ENCODE measurements at places on chromosomes 2 and 18. TPM values are rescaled to one million over a fixed set of nuclear protein-coding genes. Genes with fewer than 3 reads are reported as not detected.

HOXD13 gene
- polyA plus RNA-seq: not detected

CLEC4F gene
- polyA plus RNA-seq: not detected

WNT10A gene
- 15.2 TPM for polyA plus RNA-seq

FBXO48 gene
- polyA plus RNA-seq: 1.5 TPM

SLC9A4 gene
- not detected for polyA plus RNA-seq

BMPR2 gene
- polyA plus RNA-seq: 3.1 TPM

RESP18 gene
- not detected for polyA plus RNA-seq

SCN2A gene
- polyA plus RNA-seq: 0.35 TPM

TPRKB gene
- polyA plus RNA-seq: 24.3 TPM

MARCHF4 gene
- polyA plus RNA-seq: not detected

ARHGAP25 gene
- polyA plus RNA-seq: 114 TPM

APOB gene
- polyA plus RNA-seq: not detected

FOXD4L1 gene
- polyA plus RNA-seq: 0.12 TPM

DLX1 gene
- not detected for polyA plus RNA-seq

FSIP2 gene
- 0.01 TPM for polyA plus RNA-seq

TMEM18 gene
- polyA plus RNA-seq: 24.4 TPM

ABCG5 gene
- not detected for polyA plus RNA-seq

ASB18 gene
- polyA plus RNA-seq: not detected

EVA1A gene
- not detected for polyA plus RNA-seq

CTNNA2 gene
- polyA plus RNA-seq: not detected

SERPINB10 gene
- polyA plus RNA-seq: not detected

PXDN gene
- polyA plus RNA-seq: 0.21 TPM

ANO7 gene
- polyA plus RNA-seq: 0.04 TPM

RAB27B gene
- polyA plus RNA-seq: 0.04 TPM

C2orf78 gene
- polyA plus RNA-seq: not detected

HAAO gene
- 6.2 TPM for polyA plus RNA-seq

BOK gene
- 0.22 TPM for polyA plus RNA-seq

SFT2D3 gene
- 3.5 TPM for polyA plus RNA-seq

TUBA3D gene
- polyA plus RNA-seq: not detected

ZNF385B gene
- not detected for polyA plus RNA-seq

RGPD3 gene
- polyA plus RNA-seq: 0.16 TPM

FEV gene
- not detected for polyA plus RNA-seq

ZAP70 gene
- 61.5 TPM for polyA plus RNA-seq

SIX3 gene
- not detected for polyA plus RNA-seq

UGT1A10 gene
- not detected for polyA plus RNA-seq

IL1F10 gene
- not detected for polyA plus RNA-seq

CPLX4 gene
- not detected for polyA plus RNA-seq

PSMA8 gene
- polyA plus RNA-seq: 0.39 TPM

ARHGAP15 gene
- polyA plus RNA-seq: 58.1 TPM

COLEC12 gene
- polyA plus RNA-seq: not detected

Measured in B cell (primary cell).